ENCODE measurements at places on chromosomes 11 and 22. TPM values are rescaled to one million over a fixed set of nuclear protein-coding genes. Genes with fewer than 3 reads are reported as not detected.

Gene FAM83F
- polyA plus RNA-seq, result not detected

Gene SLCO2B1
- 14.1 TPM for polyA plus RNA-seq

Gene APLNR
- not detected for polyA plus RNA-seq

Gene SRPRA
- polyA plus RNA-seq, result 74.7 TPM

Gene PGM2L1
- polyA plus RNA-seq, result 7.7 TPM

Gene TRPM5
- polyA plus RNA-seq, result not detected

Gene APOA1
- 416 TPM for polyA plus RNA-seq

Gene TSKU
- 5.2 TPM for polyA plus RNA-seq

Gene CNGA4
- polyA plus RNA-seq, result 0.38 TPM

Gene C22orf31
- polyA plus RNA-seq, result not detected

Gene FXYD6
- polyA plus RNA-seq, result 14.5 TPM

Gene MRGPRX3
- not detected for polyA plus RNA-seq

Gene PKDREJ
- 0.05 TPM for polyA plus RNA-seq

Gene KIRREL3
- polyA plus RNA-seq, result not detected

Gene GAS2
- polyA plus RNA-seq, result 1.8 TPM

Gene OR4D5
- polyA plus RNA-seq, result not detected

Gene BBOX1
- 0.43 TPM for polyA plus RNA-seq

Gene SH3BP1
- 3.5 TPM for polyA plus RNA-seq

Gene GUCY1A2
- polyA plus RNA-seq, result 1.2 TPM

Gene ZP1
- polyA plus RNA-seq, result not detected

Gene UBQLN3
- polyA plus RNA-seq, result not detected

Gene SLC22A12
- not detected for polyA plus RNA-seq

Gene PHOX2A
- not detected for polyA plus RNA-seq

Gene NLRP14
- not detected for polyA plus RNA-seq

Gene LIF
- polyA plus RNA-seq, result 1.3 TPM

Gene TCN2
- polyA plus RNA-seq, result 6.3 TPM

Gene MS4A8
- not detected for polyA plus RNA-seq

Gene RBFOX2
- 29.9 TPM for polyA plus RNA-seq

Gene ELF5
- not detected for polyA plus RNA-seq

Gene AGBL2
- polyA plus RNA-seq, result not detected

Gene ANKK1
- polyA plus RNA-seq, result not detected

Gene FGF3
- not detected for polyA plus RNA-seq

Gene SCGB1D2
- not detected for polyA plus RNA-seq

Gene DERL3
- 1.4 TPM for polyA plus RNA-seq

Gene PGAP2
- polyA plus RNA-seq, result 3.9 TPM

Gene SCGB1A1
- 0.61 TPM for polyA plus RNA-seq

Gene CRYBB3
- polyA plus RNA-seq, result not detected

Gene DBX1
- polyA plus RNA-seq, result not detected

Gene EHF
- 8.5 TPM for polyA plus RNA-seq

Measured in aorta (tissue), 5 donors.